HEK293T (cell line): ENCODE measurements at places on chromosomes 1 and 21.
A peak's percentile ranks its signal among the peaks of the same experiment; 100 is the strongest.

GRCh38 chr1:67584938-67585337 lies 100.1 kb upstream of the GADD45A start:
- DNase-seq: no peak

- DNase-seq: no peak
Observed at GRCh38 chr21:36008505-36008904, 51.8 kb downstream of the SETD4 start.

DNA sequence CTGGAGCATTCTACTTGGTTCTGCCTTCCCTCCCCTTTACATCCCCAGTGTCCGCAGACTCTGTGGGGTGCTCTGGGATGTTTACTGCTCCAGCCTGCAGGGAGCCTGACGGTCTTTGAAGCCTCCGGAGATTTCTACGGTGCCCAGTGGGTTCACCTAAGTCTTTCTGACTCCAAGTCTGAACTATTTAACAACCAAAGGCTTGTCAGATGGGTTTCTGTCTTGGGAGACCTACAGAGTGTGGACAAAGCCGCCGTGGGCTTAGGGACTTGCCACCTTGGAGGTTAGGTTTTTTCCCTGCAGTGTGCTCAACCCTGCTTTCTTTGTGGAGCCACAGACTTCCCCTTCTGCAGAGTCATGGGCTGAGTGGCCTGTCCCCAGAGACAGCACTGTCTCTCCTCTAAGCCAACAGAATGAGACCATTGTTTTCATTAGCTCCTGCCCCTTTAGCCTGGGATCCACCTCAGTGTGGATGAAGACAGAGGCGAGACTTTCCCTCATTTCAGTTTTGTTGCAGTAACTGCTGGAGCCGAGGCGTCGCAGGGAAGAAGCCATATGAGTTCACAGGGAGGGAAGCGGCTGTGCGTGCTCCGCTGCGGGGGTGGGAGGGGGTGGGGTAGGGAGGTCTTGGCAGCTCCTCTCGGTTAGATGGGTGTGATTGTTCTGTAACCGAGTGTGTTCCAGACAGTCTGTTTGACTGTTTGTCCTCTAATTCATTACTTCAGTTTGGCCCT lies 120.7 kb downstream of the CNIH3 start:
- DNase-seq: no peak

GRCh38 chr1:234173968-234174367 lies 199.3 kb upstream of the COA6 start:
- no peak for DNase-seq

- no peak for DNase-seq
Observed at GRCh38 chr1:47662068-47662467, 224.2 kb downstream of the FOXD2 start.

DNA sequence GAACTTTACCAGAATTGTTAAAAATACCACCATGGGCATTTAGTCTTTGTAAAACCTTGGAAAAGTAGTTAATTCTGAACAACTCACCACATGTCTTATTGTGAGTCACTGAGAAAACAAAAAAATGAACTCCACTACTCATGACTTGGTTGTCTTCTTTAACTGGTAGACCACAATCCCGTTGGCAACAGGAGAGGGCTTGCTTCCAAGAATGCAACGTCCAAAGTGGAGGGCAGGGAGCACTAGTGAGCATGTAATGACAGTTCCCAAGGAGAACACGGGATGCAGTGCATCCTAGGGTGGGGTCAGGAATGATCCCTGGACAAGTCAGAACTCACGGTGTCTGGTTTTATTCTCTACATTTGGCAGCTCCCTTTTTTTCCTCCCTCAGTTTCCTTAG lies 15.2 kb upstream of the HMCN1 start:
- peak; percentile 57 for DNase-seq

GRCh38 chr1:94716965-94717364 lies 103.2 kb upstream of the SLC44A3 start:
- no peak for DNase-seq

- no peak for DNase-seq
Observed at GRCh38 chr1:153474347-153474746, 13.9 kb upstream of the S100A7 start.

GRCh38 chr21:38282921-38283320 lies 26.1 kb downstream of the KCNJ15 start:
- DNase-seq: no peak
